ENCODE measurements at places on chromosomes 5 and 9.

- no peak overlapping the region for H3K4me3 ChIP-seq
- peaks cover 12% of the 10 kb centered on the region for H3K27me3 ChIP-seq
- no peak overlapping the region for H3K27ac ChIP-seq
Observed at GRCh38 chr5:159249158-159249557, 13.9 kb upstream of the UBLCP1 start.

- H3K4me3 ChIP-seq: no peak overlapping the region
- peak overlapping the region; percentile 29 for H3K27ac ChIP-seq
- no peaks in the 10 kb centered on the region for H3K27me3 ChIP-seq
- no peaks in the 10 kb centered on the region for H3K36me3 ChIP-seq
- peaks cover 4% of the 10 kb centered on the region for H3K4me1 ChIP-seq
Observed at GRCh38 chr9:136077491-136077890, 17.6 kb downstream of the NACC2 start.

GRCh38 chr9:27117489-27118135, 8.6 kb downstream of the TEK start:
- no peak for ATAC-seq
- no peak overlapping the region for H3K27ac ChIP-seq
- H3K36me3 ChIP-seq: no peaks in the 10 kb centered on the region

- no peaks in the 10 kb centered on the region for H3K4me1 ChIP-seq
- no peaks in the 10 kb centered on the region for H3K27me3 ChIP-seq
- no peaks in the 10 kb centered on the region for H3K36me3 ChIP-seq
Observed at GRCh38 chr9:76370396-76371023, 23.7 kb downstream of the RFK start.

- no peak for ATAC-seq
- peaks cover 24% of the 10 kb centered on the region for H3K36me3 ChIP-seq
- no peak overlapping the region for H3K4me3 ChIP-seq
- no peak overlapping the region for H3K27ac ChIP-seq
- H3K4me1 ChIP-seq: peaks cover 16% of the 10 kb centered on the region
Observed at GRCh38 chr9:70255486-70255885, 3.3 kb upstream of the SMC5 start.

DNA sequence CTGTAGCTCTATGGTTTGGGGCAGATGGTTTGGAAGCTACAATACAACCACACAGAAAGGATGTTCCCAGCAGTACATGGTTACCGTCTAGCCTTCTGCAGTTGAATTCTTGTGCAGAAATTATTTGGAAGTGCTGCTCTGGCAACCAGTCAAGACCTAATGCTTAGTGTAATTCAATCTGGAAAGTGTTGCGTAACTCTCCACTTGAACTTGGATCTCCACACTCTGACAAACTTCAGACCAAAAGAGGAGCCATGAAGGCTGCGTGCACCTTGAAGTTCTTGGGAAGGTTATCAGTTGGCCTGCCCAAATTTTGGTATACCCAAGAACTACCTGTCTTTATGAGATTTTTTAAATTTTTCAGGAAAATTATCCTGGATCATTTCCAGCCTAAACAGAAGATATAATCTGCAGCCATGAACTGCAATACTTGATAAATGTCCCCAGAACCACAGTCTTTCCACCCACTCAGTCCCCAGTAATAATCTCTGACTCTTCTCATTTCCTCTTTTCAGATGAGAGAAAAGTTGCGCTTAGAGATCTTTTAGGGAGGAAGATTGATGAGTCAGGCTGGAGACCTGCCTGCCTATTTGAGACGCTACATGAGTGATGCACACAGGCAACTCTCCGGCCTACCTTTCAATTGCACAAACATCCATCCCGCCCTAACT, 159.9 kb downstream of the FANCC start:
- no peaks in the 10 kb centered on the region for H3K27me3 ChIP-seq
- H3K4me1 ChIP-seq: no peaks in the 10 kb centered on the region
- H3K27ac ChIP-seq: no peak overlapping the region
- ATAC-seq: no peak

DNA sequence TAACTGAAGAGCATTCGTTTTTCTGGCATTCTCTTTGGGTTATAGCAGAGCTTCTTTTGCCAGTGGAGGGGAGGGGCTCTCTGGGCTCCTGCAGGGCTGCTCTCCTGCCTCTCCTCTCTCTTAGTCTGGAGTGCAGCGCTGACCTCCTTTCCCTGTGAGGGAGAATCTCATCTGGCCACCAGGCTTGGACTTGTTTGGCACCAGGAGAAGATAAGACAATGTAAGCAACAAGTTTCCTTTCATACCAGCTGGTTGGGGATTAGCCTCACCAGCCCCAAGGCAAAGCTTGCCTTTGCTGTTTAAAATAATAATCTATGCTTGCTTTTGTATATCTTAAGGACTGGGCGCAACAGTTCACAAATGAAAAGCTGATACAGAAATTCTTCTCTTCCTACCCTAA, 196.4 kb downstream of the TLE4 start:
- peaks cover 15% of the 10 kb centered on the region for H3K27me3 ChIP-seq
- H3K4me1 ChIP-seq: no peaks in the 10 kb centered on the region
- no peak overlapping the region for H3K27ac ChIP-seq

DNA sequence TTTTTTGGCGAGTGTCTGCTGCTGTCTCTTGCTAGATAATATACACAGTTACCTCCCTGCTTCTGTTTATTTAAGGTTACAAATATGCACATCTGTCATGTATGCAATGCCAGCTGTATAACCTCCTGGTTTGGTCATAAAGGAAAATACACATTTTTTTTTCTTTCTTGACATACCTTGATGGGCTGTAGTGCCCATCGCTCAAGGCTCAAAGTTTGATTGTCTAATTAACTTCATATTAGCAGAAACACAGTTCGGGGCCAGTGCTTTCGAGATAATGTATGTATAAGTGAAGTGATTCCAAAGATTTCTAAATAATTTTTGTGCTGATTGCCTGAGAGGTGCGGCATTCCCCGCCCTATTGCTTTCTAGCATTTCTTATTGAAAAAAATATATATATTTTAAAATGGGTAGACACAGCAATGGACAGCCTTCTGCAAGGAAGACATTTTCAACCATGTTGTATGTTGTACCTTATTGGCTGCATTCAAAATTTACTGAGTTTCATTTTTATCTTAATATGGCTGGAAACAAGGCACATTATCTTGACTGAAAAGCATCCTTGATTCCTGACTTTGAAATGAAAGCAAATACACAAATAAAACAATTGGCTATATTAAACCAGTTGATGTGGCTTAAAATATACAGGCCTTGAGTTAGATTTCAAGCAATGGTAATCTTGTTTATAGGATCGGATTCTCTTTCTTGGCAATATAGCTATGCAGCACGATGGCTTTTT, 206.2 kb downstream of the MEF2C start:
- ATAC-seq: no peak
- peaks cover 66% of the 10 kb centered on the region for H3K27me3 ChIP-seq
- peaks cover 26% of the 10 kb centered on the region for H3K36me3 ChIP-seq
- H3K4me1 ChIP-seq: peaks cover 7% of the 10 kb centered on the region
- no peak overlapping the region for H3K27ac ChIP-seq

DNA sequence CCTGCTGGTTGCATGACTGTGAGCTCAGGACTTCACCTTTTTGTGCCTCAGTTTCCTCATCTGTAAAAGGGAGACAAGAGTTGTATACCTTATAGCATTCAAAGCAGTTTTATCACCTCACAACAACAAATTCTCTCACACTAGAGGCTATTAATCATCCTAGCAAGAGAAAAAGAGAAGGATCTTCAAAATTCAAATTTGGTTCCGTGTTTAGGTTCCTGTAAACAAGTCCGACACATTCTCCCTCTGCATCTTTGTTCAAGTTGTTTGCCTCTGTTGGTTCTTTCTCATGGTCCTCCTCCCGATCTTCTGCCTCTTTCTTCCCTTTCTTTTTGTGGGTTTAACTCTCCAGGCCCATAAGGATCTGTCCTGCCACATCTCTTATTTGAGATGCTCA, 218.0 kb downstream of the PIK3R1 start:
- peak overlapping the region; percentile 90 for H3K27ac ChIP-seq
- H3K4me1 ChIP-seq: peaks cover 32% of the 10 kb centered on the region
- no peak for ATAC-seq
- H3K4me3 ChIP-seq: peak overlapping the region; percentile 73
- no peaks in the 10 kb centered on the region for H3K27me3 ChIP-seq

GRCh38 chr5:65699338-65699737, 22.6 kb downstream of the SGTB start:
- peaks cover 28% of the 10 kb centered on the region for H3K36me3 ChIP-seq
- no peak overlapping the region for H3K27ac ChIP-seq
- H3K4me3 ChIP-seq: no peak overlapping the region
- ATAC-seq: no peak
- peaks cover 5% of the 10 kb centered on the region for H3K4me1 ChIP-seq
- no peaks in the 10 kb centered on the region for H3K27me3 ChIP-seq

DNA sequence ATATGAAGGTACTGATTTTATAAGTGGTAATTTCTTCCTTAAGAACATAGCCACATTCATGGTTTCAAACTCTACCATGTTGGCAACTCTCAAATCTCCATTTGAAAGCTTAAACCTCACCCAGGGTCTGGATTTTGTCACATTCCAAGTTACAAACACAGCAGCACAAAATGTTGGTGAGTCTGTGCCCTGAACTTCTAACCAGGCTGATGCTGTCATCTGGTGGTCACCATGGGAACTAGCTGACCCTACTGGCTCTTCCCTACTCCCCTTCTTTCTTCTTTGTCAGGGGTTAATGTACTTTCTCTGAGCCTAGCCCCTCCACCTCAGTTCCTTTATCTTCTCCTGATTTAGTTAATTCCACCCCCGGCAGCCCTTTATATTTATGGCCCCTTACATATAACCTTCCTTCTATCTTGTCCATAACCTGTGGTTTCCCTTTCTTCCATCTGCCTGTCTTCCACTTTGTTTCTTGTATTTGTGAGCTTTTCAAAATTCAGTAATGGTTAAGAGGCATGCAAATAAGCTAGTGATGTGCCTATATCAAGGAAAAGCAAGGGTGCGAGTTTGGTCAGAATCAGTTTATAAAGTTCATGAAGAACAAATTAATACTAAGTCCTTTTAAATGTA, 35.9 kb downstream of the TGFBR1 start:
- no peak overlapping the region for H3K4me3 ChIP-seq
- peak overlapping the region; percentile 7 for H3K27ac ChIP-seq
- peak; percentile 55 for ATAC-seq
- H3K4me1 ChIP-seq: peaks cover 6% of the 10 kb centered on the region

- peak; percentile 58 for ATAC-seq
- H3K4me3 ChIP-seq: no peak overlapping the region
- no peaks in the 10 kb centered on the region for H3K4me1 ChIP-seq
- peaks cover 79% of the 10 kb centered on the region for H3K36me3 ChIP-seq
- H3K27ac ChIP-seq: no peak overlapping the region
Observed at GRCh38 chr9:104794070-104794469, 30.1 kb downstream of the NIPSNAP3B start.

DNA sequence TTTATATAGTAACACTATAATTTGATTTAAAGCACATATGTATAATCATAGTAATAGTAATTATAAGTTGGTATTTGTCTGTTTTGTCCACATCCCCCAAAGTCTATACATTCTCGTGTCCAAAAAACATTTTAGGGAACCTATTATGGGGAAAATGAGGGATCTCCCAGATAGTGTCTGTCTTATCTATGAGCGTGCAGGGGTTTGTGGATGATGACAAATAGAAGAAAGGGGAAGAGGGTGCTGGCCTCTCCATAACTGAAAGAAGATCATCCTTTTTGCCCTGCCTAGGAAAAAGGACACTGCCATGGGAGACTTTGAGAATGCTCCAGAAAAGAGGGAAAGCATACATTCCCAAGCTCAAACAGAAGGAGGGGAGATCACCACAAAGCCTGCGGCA, 45.3 kb downstream of the C5orf22 start:
- H3K27ac ChIP-seq: no peak overlapping the region
- ATAC-seq: no peak
- no peaks in the 10 kb centered on the region for H3K4me1 ChIP-seq
- H3K4me3 ChIP-seq: no peak overlapping the region
- H3K36me3 ChIP-seq: no peaks in the 10 kb centered on the region

GRCh38 chr9:122364783-122365150, 6.1 kb upstream of the PTGS1 start:
- H3K4me3 ChIP-seq: no peak overlapping the region
- no peaks in the 10 kb centered on the region for H3K36me3 ChIP-seq
- peaks cover 5% of the 10 kb centered on the region for H3K27me3 ChIP-seq
- no peak for ATAC-seq

DNA sequence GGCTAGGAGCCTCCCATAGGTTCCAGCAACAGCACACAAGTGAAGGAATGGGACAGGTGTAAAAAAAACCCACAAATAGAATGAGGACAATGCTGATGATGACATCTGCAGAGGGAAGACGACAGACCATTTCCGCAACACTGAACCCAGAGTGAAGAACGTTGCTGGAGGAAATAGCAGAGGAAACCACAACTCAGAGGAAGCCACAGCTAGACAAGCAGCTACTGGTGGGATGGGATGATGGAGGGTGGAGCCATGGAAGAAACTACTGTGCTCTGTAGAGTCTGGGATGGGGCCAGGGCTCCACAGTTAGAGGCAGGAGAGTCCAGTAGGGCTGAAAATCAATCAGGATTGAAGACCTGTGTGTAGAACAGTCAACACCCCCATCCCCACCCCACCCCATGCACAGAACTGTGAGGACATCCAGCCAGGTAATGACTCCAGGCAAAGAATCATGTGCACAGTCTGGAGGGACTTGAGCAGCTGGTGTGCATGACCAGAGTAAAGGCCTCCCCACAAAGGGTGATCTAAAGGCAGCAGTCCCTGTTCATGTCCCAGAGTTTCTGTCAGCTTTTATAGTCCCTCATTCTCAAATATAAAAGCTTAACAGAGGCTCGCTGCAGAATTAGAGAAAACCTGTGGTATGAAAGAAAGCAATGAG, 65.2 kb upstream of the SPIN1 start:
- peak; percentile 99 for ATAC-seq
- H3K4me1 ChIP-seq: peaks cover 17% of the 10 kb centered on the region
- no peaks in the 10 kb centered on the region for H3K27me3 ChIP-seq
- no peaks in the 10 kb centered on the region for H3K36me3 ChIP-seq
- H3K27ac ChIP-seq: peak overlapping the region; percentile 61
- peak overlapping the region; percentile 57 for H3K4me3 ChIP-seq

GRCh38 chr5:103505581-103506305, 56.8 kb downstream of the NUDT12 start:
- no peak overlapping the region for H3K4me3 ChIP-seq
- no peaks in the 10 kb centered on the region for H3K36me3 ChIP-seq
- H3K27me3 ChIP-seq: peaks cover 9% of the 10 kb centered on the region
- ATAC-seq: no peak

DNA sequence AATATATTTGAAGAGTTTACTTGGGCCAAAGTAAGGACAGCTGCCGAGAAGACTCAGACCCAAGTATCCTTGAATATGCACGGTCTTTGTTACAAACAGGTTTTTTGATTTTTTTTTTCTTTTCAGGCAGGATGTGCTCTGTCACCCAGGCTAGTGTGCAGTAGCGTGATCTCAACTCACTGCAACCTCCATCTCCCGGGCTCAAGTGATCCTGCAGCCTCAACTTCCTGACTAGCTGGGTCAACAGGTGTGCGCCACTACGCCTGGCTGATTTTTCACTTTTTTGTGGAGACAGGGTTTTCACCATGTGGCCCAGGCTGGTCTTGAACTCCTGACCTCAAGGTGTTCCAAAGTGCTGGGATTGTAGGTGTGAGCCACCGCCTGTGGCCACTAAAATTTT, 27.4 kb downstream of the JMY start:
- H3K4me3 ChIP-seq: no peak overlapping the region
- H3K27ac ChIP-seq: no peak overlapping the region
- H3K36me3 ChIP-seq: no peaks in the 10 kb centered on the region

Data from activated T-helper 17 cell treated with anti-CD3 and anti-CD28 coated beads, Interleukin-2, amount 50 U/mL, for 72 hours (primary cell).